ENCODE measurements at places on chromosomes 2 and 18. TPM values are rescaled to one million over a fixed set of nuclear protein-coding genes. Genes with fewer than 3 reads are reported as not detected.

- no peak for DNase-seq
Measured at GRCh38 chr18:36856815-36857214, 27.9 kb downstream of the KIAA1328 start.

GRCh38 chr18:6807515-6808257 lies 78.2 kb downstream of the ARHGAP28 start:
- no peak for DNase-seq

DNA sequence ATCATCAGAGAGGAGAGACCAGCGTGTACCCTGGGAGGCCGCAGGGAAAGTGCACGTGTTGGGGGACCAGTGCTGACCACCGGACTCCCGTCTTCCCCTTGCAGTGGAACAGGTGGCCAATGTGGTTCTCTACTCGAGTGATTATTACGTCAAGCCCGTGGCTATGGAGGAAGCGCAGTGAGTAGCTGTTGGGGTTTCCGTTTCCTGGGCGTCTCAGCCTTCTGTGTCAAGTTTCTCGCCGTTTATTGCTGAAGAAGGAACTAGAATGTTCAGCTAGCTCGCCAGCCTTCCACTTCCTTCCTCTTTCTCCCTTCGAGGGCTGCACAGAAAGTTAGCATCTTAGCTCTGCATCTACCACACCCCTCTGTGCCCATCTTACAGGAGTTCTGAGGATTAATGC lies 22.8 kb upstream of the DGKD start:
- DNase-seq: no peak

GRCh38 chr2:192373754-192374153 lies 179.0 kb upstream of the TMEFF2 start:
- DNase-seq: no peak

SLC16A14 gene
- 28.4 TPM for total RNA-seq
